ENCODE measurements at places on chromosomes 5 and 9.

DNA sequence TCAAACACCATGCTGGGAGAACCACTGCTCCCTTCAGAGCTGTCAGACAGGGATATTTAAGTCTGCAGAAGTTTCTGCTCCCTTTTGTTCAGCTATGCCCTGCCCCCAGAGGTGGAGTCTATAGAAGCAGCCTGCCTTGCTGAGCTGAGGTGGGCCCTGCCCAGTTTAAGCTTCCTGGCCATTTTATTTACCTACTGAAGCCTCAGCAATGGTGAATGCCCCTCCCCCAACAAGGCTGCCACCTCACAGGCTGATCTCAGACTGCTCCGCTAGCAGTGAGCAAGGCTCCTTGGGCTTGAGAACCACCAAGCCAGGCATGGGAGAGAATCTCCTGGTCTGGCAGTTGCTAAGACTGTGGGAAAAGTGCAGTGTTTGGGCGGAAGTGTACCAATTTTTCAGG is 205.5 kb upstream of the PTGER4 start:
- no peak for DNase-seq

DNA sequence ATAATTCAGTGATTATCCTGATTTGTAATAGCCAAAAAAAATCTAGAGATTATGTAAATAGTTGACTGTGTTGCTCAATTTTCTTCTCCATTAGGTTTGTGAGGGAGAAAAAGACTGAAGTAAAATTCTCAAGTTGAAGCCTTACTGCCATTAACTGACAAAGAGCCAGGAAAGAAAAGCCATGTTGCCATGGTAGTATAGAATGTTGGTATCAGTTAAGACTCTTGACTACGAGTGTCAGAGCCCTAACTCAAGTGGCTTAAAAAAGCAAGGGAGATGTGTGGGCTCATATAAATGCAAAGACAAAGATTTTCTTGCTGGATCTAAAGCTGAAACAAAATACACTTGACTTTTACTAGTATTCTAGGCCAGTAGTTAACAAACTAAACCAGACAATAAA is 571.7 kb downstream of the KCTD16 start:
- no peak for DNase-seq

DNA sequence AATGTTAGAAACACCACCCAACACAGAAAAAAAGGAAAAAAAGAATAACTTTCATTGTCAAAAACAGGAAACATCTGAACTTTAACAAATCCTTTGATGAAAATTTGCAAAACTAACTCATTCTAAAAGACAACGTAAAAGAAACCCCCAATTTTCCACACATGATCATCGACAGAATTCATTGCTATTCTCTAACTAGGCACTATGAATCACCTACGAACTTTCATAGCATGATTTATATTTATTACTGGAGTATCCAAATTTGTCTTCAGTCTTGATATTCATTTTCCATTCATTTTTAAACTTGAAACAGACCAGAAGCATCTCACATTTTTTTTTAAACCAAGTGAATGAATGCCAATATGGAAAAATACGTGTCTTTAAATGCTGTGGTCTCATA is 514.6 kb downstream of the TLE4 start:
- DNase-seq: no peak

- DNase-seq: no peak
Measured at GRCh38 chr5:119393201-119393691, 37.4 kb downstream of the TNFAIP8 start.

DNA sequence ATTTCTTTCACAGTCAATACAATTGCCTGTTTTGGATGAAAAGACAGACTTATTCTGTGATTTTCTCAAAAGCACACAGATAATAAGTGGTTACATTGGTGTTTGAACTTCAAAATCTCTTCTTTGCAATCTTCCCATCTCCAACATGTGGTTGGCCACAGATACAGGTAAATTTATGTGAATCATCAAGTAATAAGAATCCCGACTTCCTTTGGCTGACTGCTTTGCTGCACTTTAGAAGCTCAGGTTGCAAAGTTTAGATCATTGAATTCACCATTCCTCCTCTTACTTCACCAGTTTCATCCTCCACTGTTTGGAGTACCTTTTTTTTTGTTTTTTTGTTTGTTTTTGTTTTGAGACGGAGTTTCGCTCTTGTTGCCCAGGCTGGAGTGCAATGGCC is 56.5 kb upstream of the ADRB2 start:
- DNase-seq: no peak

- no peak for DNase-seq
Measured at GRCh38 chr5:92309336-92309991, 926.3 kb upstream of the ARRDC3 start.

DNA sequence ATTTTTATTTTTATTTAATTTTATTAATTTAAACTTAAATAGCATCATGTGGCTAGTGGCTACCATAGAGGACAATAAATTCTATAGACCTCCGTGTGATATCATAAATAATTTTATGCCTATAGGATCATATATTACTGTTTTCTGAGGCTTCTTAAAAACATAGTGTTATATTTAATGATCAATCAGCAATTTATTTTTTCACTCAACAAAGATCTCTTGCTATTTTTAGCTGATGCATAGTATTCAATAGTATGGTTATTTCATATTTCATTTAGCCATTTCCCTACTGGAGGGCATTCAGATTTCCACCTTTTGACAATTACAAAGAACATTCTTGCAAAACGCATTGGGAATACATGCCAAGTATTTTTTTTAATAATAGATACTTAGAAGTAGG is 114.1 kb downstream of the PDE4D start:
- DNase-seq: no peak

DNA sequence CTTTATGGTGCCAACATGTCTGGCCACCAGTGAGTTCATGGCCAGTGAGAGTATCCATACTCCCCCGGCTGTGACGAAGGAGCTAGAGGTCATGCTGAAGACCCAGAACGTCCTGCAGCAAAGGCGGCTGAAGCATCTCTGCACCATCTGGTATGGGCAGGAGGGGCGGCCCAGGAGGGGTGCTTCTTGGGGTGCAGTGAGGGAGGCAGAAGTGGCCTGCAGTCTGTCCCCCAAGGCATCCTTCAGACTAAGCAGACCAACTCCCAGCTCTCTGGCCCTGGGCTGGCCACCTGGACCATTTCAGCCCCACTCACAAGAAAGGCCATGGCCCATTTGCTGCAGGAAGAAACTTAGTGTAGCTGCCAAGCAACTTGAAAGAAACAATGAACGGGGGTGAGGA is 11.0 kb downstream of the CCDC180 start:
- no peak for DNase-seq

- no peak for DNase-seq
Measured at GRCh38 chr5:10248378-10249260, 1.1 kb downstream of the ATPSCKMT start.

GRCh38 chr9:124527781-124528180 is 20.6 kb upstream of the NR5A1 start:
- no peak for DNase-seq

- no peak for DNase-seq
Measured at GRCh38 chr5:9082996-9083395, 462.9 kb downstream of the SEMA5A start.

GRCh38 chr5:16712178-16712577 is 95.4 kb upstream of the RETREG1 start:
- DNase-seq: no peak

GRCh38 chr5:59666440-59667068 is 227.0 kb downstream of the PDE4D start:
- DNase-seq: no peak

GRCh38 chr5:150137168-150137957 is 18.3 kb downstream of the PDGFRB start:
- DNase-seq: no peak

GRCh38 chr9:31582071-31582470 is 802.4 kb upstream of the ACO1 start:
- no peak for DNase-seq

DNA sequence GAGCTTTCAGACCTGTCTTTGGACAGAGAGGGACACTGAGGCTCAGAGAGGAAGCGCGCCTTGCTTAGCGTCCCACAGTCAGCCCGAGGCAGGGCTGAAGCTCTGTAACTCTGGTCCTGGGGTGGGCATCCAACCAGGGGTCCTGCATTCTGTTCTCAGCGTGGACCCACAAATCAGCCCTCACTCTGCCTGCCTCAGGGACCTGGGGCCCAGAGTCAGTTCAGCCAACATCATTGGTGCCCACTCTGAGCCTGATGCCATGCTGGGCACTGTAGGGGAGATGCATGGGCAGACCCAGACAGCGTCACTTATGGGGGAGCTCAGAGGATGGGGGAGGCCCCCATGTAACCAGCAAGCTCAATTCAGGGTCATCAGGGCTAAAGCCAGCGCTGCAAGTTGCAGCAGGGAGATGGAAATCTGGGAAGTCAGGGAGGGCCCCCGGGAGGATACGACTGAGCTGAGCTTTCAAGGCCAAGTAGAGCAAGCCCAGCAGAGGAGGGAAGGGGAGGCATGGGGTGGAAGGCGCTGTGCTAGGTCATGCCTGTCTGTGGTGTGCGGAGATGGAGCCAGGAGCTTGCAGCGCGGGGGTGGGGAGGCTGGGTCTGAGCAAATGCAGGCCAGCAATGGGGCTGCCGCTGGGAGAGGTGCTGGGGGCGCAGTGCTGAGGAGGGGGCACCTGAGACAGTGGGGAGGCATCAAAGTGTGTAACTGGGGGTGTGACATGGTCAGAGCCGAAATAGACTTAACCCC is 21.1 kb downstream of the CORO2A start:
- no peak for DNase-seq

DNA sequence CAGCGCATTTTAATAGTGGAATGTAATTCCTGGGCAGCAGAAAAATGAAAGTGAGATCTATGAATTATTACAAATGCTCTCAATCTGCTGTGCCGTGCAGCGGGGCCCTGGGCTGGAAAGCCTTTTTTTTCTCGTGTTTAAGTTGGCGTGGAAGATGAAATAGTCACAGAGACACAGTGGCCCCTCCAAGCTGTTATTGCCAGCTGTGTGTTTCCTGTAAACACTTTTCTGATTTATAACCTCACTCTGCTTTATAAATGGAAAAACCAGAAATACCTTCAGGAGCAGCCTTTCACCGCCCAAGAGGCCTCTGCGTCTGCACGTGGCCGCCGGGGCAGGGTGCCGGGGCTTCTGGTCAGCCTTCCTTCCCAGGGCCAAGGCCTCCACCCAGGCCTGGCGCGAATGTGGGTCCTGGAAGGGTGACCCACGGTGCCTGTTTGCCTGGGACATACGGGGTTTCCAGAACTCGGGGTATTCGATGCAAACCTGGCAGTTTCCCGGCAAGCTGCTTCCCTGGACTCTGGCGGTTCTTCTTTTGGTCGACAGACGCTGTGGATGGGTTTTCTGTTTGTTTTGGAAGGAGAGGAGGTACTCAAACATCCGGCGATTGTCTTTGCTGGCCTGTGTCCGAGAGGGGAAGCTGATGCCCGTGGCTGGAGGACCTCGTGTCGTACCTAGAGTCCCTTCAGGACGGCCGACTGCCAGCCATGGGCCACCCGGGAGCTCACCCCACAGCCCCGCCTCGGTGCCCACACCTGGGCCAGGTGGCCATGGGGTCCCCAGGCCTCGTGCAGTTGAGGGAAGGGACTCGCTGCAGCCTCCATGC is 256.7 kb downstream of the PARP8 start:
- DNase-seq: no peak

DNA sequence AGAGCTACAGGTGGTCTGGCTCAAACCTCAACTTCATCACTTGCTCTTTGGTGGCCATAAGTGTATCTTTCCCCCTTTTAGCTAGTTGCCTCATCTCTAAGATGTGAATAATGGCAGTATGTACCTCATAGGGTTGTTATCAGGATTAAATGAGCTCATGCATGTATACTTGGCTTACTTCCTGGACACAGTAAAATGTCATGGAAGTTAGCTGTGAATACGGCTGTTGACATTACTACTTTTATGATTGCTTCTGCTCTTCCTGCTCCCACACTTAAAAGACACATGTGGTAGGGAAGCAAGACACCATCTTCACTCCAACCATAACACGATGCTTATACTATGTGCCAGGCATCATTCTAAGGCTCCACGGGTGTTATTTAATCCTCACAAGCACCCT is 114.5 kb upstream of the GPR151 start:
- no peak for DNase-seq

DNA sequence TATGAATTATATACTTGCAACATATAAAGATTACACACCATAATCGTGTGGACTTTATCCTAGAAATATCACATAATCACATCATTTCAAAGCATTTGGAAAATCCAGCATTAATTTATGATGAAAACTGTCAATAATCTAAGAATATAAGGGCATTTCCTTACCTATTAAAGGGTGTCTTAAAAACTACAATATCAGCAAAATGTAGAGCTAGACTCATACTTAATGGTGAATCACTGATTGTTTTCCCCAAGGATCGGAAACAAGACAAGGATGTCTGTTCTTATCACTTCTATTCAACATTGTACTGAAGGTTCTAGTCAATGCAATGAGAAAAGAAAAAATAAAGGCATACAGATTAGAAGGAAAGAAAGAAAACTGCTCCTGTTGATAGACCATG is 8.0 kb upstream of the SREK1 start:
- no peak for DNase-seq

- no peak for DNase-seq
Measured at GRCh38 chr5:14503017-14503680, 78.4 kb upstream of the OTULINL start.

DNA sequence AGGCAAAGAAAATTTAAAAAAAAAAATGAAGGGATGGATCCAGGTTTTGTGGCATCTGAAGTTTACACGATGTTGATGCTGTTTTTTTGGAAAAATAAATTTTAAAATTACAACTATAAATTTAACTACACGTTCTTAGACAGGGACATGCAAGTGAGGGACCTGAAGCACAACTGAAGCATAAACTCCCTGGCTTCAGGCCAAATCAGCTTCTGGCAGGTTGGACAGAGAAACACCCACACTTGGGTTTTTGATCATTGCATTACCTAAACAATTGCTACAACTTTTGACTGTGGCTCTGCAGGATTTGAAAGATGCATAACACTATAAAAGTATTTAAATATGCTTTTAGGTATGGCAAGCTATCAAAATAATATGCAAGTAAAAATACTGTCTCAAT is 1318.3 kb upstream of the DMAC1 start:
- no peak for DNase-seq

- no peak for DNase-seq
Measured at GRCh38 chr5:149665416-149666175, 64.5 kb upstream of the PPARGC1B start.

All from left hindlimb (tissue), 1 donor.